Right ventricle myocardium inferior (tissue), 1 donor: ENCODE measurements at places on chromosomes 7 and 10.
A peak's percentile ranks its signal among the peaks of the same experiment; 100 is the strongest.

- DNase-seq, result no peak
Measured at GRCh38 chr7:148931470-148931869, 47.4 kb upstream of the EZH2 start.

GRCh38 chr7:11266101-11266500, 292.4 kb downstream of the PHF14 start:
- DNase-seq, result no peak

- no peak for DNase-seq
Measured at GRCh38 chr10:89274928-89275327, 23.4 kb upstream of the LIPA start.

DNA sequence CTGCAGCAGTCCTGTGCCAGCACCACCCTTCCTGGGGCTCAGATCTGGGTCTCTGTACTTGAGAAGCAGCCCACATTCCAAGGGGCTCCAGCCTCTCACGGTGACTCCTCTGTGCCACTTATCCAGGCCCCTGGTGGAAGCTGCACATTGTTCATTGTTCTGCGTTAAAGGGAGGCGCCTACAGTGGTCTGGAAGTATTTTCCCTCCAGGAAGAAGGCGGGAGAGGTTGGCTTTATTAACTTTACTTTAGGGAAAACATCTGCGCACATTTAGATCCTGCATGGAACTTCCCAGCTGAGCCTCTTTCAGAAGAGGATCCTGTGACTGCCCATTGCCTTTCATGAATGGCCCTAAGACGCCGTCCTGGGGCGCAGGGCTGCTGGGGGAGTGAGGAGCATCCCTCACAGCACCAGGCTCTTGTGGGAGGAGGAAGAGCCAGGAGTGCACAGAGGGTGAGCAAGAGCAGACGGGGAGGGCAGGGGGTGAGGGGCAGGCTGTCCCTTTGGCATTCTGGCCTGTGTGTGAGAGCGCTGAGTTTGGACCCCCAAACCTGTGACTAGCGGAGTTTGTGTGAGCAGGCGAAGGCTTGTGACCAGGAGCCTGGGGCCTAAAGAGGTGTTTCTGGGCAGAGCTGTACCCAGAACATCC, 98.6 kb upstream of the BTBD16 start:
- no peak for DNase-seq

GRCh38 chr7:133819695-133820094, 307.4 kb upstream of the LRGUK start:
- DNase-seq, result no peak

DNA sequence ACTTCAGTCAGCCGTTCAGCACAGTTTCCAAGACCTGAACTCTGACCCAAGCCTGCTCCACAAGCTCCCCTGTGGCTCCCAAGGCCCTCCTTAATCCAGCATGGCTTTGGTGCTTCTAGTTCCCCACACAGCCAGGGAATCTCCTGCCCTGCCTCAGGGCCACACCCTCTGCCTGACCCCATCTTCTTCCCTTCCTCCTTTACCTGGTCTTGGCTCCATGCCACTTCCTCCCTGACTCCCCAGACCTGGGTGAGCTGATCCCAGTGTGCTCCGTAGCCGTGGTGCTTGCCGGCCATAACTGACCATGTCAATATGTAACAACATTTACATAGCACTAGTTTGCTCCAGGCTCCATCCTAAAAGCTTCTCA, 20.0 kb downstream of the TMEM273 start:
- no peak for DNase-seq

DNA sequence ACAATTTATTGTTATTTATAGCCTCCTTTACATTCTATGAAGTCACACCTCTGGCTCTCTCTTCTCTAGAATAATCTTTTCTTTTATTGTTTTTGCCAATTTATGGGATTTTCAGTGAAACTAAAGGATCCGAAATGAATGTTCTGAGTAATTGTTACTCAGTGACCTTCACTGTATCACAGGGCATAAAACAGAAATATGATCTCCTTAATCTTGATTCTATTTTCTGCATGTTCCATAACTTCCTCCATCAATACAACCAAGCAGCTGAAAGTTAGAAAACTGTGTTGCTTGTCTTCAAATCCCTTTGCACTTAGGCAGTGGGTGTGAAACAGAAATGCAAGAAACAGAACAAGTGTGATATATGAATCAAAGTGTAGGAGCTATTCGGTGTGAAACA, 57.4 kb upstream of the FERD3L start:
- no peak for DNase-seq

DNA sequence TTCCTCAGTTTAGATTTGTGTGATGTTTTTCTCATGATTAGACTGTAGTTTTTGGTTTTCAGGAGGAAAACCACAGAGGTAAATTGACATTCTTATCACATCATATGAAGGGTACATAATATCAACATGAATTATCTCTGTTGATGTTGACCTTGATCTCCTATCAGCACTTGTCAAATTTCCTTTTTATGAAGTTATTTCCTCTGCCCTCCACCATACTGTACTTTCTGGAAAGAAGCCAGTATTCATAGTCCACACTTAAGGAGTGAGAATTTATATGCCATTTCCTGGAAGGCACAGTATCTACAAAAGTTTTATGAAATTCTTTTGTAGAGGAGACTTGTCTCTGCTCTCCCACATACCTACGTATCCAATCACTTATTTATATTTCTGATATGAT, 807.2 kb upstream of the MBL2 start:
- DNase-seq, result no peak

DNA sequence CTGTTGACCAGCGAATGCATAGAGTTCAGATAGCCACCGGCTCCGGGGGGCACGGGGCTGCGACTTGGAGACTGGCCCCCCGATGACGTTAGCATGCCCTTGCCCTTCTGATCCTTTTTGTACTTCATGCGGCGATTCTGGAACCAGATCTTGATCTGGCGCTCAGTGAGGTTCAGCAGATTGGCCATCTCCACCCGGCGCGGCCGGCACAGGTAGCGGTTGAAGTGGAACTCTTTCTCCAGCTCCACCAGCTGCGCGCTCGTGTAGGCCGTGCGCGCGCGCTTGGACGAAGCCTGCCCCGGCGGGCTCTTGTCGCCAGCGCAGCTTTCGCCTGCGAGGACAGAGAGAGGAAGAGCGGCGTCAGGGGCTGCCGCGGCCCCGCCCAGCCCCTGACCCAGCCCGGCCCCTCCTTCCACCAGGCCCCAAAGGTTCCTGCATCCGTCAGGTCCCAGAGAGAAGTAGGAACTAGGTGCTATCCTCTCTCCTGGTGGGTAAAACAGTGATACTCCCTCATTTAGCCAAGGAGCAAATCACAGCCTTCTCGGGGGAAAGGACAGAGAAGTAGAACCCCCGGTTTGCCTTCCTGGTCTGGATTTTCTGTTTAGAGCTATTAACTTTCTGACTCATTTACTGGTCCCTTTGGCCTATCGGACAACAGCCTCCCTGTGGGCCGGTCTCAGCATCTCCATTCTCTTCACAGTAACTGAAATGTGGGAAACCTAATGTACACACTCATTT, 6.1 kb upstream of the HOXA2 start:
- no peak for DNase-seq

DNA sequence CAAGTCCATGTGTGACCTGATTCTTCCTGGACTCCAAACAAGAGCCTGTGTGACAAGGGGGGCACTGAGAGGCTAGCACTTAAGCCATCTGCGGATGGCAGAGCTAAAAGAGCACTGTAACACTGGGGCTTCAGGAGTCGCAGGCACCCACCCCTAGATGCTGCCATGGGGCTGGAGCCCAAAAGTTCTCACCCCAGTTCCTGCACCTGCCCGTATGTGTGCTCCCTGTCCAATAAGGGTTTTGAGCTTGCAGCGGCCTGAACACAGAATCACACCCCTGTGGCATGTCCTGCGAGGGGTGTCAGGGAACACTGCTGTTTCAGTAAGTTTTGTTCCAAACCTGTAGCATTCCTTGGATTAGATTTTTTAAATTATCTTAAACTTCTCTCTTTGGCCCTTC, 53.2 kb upstream of the GPR37 start:
- peak; percentile 25 for DNase-seq

DNA sequence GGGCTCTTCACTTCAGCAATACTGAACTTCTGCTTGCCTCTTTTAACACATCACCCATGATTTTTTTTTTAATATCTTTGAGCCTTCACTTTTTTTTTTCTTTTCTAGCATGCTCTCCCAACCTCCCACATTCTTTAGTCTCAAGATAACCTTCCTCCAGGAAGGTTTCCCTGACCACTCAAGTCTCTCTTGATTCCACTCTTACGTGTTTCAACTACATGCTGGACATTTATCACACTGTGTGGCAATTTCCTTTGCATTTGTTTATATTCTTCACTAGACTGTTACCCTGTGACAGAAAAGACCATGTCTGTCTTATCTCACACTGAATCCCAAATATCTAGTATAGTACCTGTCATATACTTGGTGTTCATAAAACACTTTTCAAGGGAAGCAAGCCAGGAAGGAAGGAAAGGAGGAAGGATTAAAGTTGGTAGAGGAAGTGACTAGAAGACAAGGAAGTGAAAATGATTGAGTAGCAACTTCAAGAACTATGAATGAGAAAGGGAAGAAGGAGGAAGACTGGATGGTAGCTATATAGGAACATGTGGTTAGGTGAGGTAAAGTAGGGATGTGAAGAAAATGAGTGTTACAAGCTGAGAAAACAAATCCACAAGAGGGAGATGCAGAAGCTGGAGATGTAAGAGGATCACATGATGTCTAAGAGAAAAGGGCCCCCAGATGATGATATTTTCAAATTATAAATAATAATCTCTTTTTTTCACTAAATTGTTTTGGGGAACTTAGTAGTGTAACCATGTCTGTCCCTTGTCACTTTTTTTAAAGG, 40.4 kb downstream of the IFIT5 start:
- DNase-seq, result no peak

DNA sequence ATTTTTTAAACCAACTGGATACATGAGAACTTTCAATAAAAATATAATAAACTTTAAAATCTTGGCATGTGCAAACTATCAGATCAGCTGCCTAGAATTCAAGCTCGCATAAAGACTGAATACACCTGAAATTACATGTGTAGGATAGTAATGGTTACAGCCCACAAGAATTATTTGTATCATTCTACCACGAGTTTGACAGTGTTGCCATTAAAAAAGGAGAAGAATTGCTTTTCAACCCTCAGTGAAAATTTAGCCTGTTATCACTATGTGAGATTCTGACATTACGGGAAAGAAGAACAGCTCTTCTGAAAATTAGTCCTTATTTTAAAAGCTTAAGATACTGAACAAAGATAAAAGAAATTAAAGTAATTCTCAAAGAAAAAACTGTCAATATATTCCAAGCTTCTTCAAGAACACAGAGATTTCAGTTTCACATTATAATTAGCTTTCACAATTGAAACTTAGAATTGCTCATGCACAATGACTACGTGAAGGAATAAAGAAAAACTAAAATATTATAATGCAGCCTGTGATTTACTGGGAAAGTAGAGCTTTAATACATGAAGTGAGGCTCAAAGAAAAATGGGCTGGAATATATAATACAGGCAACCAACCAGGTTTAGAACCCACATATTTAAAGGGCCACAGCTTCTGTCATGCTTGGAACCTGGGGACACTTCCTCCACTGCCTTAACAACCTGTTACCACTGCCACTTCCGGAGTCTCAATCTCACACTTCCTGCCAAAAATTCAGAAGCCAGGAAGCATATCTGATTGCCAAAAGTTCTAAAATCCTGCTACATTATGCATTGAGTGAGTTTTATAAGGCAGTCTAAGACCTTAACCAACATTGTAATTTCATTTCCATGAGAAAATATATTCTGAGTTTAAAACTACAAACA, 23.2 kb downstream of the TPK1 start:
- DNase-seq, result no peak

GRCh38 chr10:111018021-111018420, 58.8 kb upstream of the ADRA2A start:
- DNase-seq, result no peak

GRCh38 chr7:151924508-151924907, 31.7 kb upstream of the GALNTL5 start:
- no peak for DNase-seq

GRCh38 chr10:99788598-99789256, 6.3 kb downstream of the ABCC2 start:
- no peak for DNase-seq

GRCh38 chr10:49397036-49397999, 1.4 kb upstream of the DRGX start:
- no peak for DNase-seq

DNA sequence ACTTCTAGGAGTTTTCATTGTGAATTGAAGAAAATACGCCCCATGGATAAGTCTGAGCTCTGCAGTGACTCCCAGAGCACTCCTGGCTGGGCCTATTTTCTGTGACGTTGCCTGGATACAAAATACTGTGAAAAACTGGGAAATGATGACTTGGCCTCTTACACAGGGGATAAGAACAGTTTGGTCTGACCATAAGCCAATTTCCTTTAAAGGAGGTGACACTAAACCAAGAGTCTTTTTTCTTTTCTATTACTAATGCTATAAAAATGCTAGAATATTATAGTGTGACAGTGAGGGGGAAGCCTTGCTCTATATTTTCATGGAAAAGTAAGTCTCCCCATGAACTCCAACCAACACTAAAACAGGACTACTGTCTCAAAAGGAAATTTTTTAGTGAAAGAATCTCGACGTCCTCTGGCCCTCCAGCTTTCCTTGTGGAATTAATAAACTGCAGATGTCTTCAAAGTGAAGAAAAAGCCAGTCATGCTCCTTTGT, 45.5 kb downstream of the MYOF start:
- DNase-seq, result no peak

GRCh38 chr10:121455377-121455776, 142.9 kb downstream of the FGFR2 start:
- no peak for DNase-seq

GRCh38 chr7:20327055-20327454, 3.6 kb upstream of the ITGB8 start:
- no peak for DNase-seq

DNA sequence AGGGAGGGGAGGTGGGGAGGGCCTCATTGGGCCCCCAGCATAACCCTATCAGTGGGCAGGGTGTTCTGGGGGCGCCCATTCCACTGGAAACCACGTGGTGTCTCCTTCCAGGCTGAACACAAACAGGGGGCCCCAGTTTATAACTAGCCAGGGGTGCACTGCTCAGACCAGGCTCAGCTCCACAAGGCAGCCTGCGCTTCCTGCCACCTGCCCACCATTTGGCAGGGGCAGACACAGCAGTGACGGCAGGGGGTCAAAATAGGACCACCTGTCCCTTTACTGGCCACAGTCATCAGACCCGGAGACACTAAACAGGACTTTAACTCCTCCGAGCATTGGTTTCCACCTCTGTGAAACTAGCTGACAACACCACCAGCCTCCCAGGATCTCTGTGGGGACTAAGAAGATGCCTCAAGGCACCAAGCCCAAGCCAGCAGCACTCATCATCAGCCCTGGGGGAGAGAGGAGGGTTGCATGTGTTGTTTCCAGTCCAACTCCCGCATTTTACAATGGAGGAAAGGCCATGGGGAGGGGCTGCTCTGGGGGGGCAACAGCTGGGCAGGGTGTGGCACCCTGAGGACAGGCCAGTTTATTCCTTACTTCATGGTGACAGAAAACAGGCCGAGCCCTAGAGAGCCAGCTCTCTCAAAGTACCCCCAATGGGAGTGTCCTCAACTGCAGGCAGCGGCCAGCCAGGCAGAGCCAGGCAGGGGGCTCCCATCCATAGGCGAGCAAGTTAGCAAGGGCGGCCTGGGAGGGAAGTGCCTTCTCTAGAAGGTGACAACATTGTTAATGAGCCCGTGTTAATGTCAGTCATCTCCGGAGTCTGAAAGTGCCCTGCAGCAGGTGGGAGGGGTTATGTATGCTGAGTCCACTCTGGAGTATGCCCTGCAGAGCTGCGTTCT, 127.6 kb downstream of the TNS3 start:
- DNase-seq, result no peak

GRCh38 chr7:44114586-44115310, 8.6 kb downstream of the POLD2 start:
- peak; percentile 80 for DNase-seq

- no peak for DNase-seq
Measured at GRCh38 chr10:133100706-133101415, 13.1 kb downstream of the ADGRA1 start.
